Umbilical cord (tissue), 2 donors: ENCODE measurements at places on chromosomes 5 and 9.

GRCh38 chr9:82490019-82490499 lies 501.5 kb downstream of the SPATA31D1 start:
- DNase-seq = peak; percentile 22

DNA sequence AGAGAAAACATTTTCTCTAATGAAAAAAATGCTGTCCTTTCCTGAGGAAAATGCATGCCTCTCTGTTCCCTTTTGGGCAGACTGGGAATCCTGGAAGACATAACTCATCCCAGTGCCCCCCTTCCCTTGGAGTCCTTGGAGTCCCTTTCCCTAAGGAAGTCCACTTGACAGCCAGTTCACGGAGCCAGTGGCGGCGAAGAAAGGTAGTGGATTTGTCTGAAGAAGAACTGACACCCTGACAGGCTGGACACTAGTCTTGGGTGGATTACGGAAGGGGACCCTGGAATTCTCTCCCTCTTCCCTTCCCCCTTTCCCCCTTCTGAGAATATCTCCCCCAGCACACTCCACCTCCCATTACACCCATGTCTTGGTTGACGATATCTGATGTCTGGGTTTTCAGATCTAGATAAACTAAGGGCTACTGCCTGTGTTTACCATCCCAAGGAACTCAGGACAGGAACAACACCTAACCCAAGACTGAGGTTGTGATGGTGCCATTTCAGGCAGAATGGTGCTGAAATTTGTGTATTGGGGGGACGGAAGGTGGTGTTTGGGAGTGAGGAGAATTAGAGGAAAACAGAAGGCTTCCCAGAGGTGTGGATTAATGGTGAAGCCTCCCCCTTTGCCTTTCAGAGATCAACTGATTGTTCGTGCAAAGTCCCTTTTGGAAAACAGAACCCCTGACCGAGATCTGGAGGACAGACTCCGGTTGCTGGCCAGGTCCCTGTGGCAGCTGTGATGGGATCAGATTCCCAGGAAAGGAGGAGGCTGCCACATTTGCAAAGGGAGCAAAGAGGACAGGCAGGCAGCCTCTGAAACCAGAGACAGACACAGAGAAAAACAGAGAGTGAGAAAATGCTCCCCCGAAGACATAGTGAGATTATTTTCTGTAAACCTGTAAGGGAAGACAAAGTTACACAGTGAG lies 704 bp downstream of the SPARC start:
- DNase-seq = peak; percentile 68

- no peak for DNase-seq
Observed at GRCh38 chr9:38036359-38037084, 32.5 kb downstream of the SHB start.

DNA sequence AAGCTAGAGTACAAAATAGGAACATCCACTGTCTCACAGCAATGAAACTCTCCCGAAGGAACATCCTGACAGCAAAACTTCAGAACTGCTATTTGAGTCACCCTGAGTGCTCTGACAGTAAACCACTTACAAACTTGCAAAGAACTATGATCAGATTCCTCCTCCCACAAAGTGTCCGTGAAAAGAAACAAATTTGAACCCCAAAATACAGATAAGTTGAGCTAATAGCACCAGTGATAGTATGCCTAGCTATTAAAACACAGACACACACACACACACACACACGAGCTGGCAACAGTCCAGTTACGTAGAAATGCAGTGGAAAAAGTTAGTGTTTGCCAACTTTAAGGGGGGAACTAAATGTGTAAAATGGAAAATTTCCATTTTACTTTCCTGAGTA lies 3.1 kb upstream of the GLIS3 start:
- peak; percentile 31 for DNase-seq

DNA sequence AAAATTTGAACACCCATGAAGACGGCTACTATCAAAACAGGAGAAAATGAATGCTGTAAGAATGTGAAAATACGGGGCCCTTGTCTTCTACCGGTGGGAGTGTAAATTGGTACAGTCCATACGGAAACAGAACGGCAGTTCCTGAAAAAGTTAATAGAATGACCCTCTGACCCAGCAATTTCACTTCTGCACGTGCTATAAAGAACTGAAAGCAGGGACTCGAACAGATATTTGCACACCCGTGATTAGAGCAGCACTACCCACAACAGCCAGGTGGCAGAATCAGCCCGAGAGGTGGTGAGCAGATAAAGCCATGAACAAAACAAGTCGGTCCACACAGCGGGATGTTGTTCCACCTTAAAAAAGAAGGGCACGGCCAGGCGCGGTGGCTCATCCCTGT lies 22.6 kb upstream of the SLC12A7 start:
- DNase-seq = peak; percentile 26

- no peak for DNase-seq
Observed at GRCh38 chr5:75049456-75050351, 2.7 kb downstream of the GCNT4 start.

DNA sequence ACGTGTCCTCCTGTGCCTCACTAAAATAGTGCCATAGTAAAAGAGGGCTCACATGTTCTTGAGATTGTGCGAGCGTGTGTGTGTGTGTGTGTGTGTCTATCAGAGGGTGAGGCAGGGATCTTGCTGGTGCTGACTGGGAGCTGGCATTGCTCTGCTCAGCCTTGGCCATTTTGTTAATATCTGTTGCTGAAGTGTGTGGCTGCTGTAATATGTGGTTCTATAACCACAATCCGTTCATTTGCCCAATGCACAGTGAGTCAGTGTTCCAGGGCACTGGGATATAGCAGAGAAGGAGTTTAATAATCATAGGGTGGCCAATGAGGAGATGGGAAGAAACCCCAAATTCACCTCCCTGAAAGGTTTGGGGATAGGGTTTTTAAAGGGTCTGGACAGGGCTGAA lies 61.3 kb downstream of the RASGRF2 start:
- DNase-seq = no peak

DNA sequence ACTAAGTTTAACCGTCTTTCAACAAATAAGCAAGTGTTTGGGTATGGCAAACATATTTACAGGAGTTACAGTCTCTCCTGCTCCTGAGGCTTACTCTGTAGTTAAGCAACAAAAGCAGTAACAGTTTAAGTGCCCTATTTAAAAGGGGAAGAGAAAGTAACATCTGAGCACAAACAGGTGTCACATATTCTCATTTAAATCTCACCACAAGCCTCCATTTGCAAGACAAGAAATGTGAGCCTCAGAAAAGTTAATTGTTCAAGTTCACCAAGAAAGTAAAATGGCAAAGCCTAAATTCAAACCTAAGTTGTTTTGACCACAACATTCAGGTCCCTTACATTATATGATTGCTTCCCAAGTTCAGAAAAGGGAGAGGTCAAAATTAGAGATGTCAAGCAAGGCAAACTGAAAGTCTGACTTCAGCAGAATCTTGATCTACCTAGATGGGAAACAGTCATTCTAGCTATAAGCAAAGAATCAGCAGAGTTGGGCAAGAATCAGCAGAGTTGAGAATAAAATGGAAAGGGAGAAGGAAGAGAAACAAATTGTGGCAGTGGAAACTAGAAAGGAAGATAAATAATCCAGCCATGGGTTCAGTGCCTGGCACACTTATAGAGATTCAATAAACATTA lies 93.4 kb downstream of the STRBP start:
- DNase-seq = no peak

DNA sequence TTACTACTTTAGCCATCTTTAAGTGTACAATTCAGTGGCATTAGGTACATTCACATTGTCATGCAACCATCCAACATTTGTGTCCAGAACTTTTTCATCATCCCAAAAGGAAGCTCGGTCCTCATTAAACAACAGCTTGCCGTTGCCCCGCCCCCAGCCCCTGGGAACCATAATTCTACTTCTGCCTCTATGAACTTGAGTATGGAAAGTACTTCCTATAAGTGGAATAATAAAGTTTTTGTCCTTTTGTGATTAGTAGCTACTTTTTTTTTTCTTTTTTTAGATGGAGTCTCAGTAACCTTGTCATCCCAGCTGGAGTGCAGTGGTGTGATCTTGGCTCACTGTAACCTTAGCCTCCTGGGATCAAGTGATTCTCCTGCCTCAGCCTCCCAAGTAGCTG lies 5.0 kb downstream of the GBGT1 start:
- no peak for DNase-seq

DNA sequence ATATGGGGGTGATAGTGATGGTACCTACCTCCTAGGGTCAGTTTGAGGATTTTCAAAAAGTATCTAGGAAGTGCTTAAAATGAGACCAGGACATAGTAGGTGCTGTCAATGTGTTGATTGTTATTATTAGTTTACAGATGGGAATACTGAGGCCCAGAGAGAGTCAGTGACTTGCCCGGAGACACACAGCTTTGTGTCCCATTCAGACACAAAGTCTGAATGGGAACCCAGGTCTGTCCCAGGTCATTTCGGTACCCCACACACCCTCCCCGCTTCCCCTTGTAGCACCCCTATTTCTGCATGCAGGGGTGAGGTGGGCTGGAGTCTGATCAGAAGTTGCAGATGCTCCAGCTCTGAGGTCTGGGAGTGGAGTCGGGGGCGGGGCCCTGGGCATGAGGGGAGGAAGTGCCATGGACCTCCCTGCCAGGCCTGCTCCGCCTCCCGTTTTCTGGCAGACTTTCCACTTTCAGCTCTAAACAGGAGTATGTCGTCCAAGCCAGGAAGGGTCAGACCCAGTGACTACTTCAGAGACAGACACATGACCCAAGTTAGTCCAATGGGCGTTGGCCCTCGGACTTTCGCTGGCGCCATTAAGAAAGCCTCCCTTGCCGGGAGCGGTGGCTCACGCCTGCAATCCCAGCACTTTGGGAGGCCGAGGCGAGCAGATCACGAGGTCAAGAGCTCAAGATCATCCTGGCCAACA lies 3.2 kb upstream of the DBN1 start:
- DNase-seq = peak; percentile 79

GRCh38 chr5:80990527-80990926 lies 30.4 kb downstream of the RASGRF2 start:
- no peak for DNase-seq

GRCh38 chr9:32376285-32376684 lies 8.2 kb upstream of the ACO1 start:
- no peak for DNase-seq

GRCh38 chr5:96812851-96813250 lies 5.1 kb upstream of the ERAP1 start:
- DNase-seq = no peak

GRCh38 chr5:103785569-103785968 lies 223.0 kb upstream of the NUDT12 start:
- peak; percentile 56 for DNase-seq

DNA sequence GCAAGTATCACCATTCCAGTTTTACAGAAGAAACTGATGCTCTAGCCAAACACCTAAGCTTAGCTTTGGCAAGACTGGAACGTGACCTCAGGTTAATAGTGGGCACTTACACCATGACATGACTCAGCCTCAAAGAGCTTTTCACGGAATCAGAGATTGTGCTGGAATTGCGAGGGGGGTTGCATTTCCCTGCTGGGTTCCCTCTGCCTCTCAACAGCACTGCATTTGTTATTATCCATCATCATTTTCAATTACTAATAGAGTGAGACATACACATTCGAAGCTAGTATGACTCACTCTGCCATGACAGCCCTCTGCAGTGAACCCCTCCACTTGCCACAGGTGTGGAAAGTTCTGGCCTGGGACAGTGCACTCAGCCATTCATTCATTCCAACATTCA lies 8.0 kb downstream of the SPOCK1 start:
- DNase-seq = no peak

GRCh38 chr9:93346231-93347112 lies 105.0 kb upstream of the FAM120A start:
- DNase-seq = peak; percentile 37

DNA sequence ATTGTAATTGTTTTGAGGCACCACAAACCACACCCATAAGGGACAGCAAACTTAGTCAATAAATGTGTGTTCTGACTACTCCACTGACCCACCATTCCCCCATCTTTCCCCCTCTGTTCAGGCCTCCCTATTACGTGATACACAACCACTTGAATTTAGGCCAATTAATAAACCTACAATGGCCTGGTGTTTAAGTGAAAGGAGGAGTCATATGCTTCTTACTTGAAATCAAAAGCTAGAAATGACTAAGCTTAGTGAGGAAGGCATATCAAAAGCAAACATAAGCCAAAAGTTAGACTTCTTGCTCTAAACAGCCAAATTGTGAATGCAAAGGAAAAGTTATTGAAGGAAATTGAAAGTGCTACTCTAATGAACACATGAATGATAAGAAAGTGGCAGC lies 14.6 kb downstream of the ZBTB43 start:
- DNase-seq = no peak

DNA sequence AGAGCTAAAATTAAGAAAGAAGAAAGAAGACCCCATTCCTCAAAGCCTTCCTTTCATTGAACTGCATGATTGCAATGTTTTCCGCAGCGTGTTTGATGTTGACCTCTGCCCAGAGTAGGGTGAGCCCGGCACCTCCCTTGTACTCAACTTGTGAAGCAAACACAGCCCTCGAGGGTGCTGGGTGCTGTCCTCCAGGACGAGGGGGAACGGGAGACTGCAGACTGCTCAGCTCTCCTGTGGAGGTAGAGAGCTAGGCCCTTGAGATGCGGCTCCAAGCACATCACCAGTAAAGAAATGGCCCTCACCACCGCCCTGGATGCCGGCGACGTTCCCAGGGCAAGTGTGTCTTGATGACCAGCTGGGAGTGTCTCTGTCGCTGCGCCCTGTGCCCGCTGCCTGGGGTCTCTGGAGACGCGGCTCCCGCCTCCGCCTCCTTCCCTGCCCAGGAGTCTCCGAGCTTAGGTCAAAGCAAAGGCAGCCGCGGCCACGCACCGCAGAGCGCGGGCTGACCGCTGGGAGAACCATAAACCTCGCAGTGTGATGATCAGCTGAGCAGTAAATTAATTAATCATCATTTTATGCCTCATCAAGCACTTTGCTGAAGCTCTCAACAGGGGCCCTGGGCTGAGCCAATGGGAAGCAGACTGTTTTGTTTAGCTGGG lies 108.7 kb downstream of the IRX2 start:
- DNase-seq = no peak

GRCh38 chr5:158200619-158201018 lies 341.7 kb upstream of the CLINT1 start:
- no peak for DNase-seq

DNA sequence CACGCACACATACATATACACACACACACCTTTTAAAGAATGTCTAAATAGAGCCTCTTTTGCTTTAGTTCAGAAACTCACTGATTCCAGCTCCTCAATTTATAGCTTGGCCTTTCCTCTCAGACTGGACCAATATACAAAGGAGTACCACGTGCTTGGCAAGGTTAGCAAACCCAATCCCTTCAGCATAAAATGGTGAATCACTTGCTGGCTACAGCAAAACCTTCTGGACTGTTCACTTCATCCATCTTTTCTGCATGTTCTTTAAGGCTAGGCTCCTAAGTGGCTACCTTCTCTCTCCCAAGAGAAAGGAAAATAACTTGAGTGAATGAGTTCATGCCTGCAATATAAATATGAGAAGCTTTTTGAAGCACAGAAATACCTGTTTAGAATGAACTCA lies 109.7 kb downstream of the LPAR1 start:
- DNase-seq = no peak

GRCh38 chr9:113993838-113994540 lies 84.1 kb downstream of the AMBP start:
- DNase-seq = peak; percentile 52

- DNase-seq = no peak
Observed at GRCh38 chr9:69584759-69585158, 87.4 kb downstream of the APBA1 start.

- DNase-seq = no peak
Observed at GRCh38 chr5:2253040-2253975, 370.6 kb upstream of the IRX4 start.
